ENCODE measurements at places on chromosomes 13 and 19. TPM values are rescaled to one million over a fixed set of nuclear protein-coding genes. Genes with fewer than 3 reads are reported as not detected.

- H3K36me3 ChIP-seq, result no peaks in the 10 kb centered on the region
- DNase-seq, result no peak
- H3K27me3 ChIP-seq, result no peaks in the 10 kb centered on the region
- no peaks in the 10 kb centered on the region for H3K4me1 ChIP-seq
- no peak overlapping the region for H3K27ac ChIP-seq
These were observed 209.0 kb downstream of the VWA8 start for GRCh38 chr13:41751734-41752445.

GRCh38 chr13:42891591-42891990 is 100.5 kb downstream of the EPSTI1 start:
- no peaks in the 10 kb centered on the region for H3K4me1 ChIP-seq
- H3K4me3 ChIP-seq, result no peak overlapping the region
- H3K27ac ChIP-seq, result no peak overlapping the region
- H3K36me3 ChIP-seq, result no peaks in the 10 kb centered on the region
- no peaks in the 10 kb centered on the region for H3K27me3 ChIP-seq
- DNase-seq, result no peak

DNA sequence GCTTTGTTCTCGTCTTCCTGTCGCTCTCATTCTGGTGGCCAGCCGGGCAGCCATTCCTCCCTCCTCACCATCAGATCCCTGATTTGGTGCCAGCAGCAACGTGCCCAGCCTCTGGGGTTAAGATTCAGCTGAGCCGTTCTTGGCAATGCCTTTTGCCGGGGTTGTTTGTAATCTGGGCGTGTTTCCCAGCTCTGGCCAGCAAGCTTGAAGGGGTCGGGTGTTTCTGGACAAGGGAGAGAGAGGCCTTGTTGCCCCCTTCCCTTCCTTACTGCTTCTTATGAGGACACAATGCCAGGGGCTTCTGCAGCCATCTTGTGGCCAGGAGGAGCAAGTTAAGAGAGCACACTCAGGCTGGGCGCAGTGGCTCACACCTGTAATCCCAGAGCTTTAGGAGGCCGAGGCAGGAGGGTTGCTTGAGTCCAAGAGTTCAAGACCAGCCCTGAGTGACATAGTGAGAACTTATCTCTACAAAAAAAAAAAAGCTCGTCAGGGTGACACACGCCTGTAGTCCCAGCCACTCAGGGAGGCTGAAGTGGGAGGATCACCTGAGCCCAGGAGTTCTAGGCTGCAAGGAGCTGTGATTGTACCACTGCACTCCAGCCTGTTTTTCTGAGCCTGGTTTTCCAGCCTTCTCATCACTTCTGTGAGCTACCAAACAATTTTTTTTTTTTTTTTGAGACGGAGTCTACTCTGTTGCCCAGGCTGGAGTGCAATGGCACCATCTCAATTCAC is 10.7 kb upstream of the CRTC1 start:
- DNase-seq, result no peak
- peaks cover 32% of the 10 kb centered on the region for H3K36me3 ChIP-seq
- H3K27ac ChIP-seq, result no peak overlapping the region
- H3K4me1 ChIP-seq, result peaks cover 6% of the 10 kb centered on the region
- H3K4me3 ChIP-seq, result no peak overlapping the region

- H3K27me3 ChIP-seq, result no peaks in the 10 kb centered on the region
- H3K27ac ChIP-seq, result no peak overlapping the region
- peaks cover 11% of the 10 kb centered on the region for H3K36me3 ChIP-seq
- H3K4me1 ChIP-seq, result no peaks in the 10 kb centered on the region
- no peak for DNase-seq
These were observed 214.7 kb downstream of the VWA8 start for GRCh38 chr13:41746259-41746658.

DNA sequence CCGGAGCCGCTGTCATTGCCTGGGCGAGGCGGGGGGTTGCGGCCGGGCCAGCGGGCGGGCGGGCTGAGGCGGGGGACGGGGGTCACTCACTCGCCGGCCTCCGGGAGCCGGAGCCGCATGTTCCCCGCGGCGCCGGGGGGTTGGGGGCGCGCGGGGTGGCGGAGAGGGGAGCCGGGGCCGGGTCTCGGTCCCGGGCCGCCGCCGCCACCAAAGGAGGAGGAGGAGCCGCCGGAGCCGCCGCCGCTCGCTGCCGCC is 149 bp downstream of the MED26 start:
- H3K4me1 ChIP-seq, result peaks cover 14% of the 10 kb centered on the region
- no peaks in the 10 kb centered on the region for H3K36me3 ChIP-seq
- DNase-seq, result no peak
- peak overlapping the region; percentile 90 for H3K27ac ChIP-seq
- H3K27me3 ChIP-seq, result no peaks in the 10 kb centered on the region

DNA sequence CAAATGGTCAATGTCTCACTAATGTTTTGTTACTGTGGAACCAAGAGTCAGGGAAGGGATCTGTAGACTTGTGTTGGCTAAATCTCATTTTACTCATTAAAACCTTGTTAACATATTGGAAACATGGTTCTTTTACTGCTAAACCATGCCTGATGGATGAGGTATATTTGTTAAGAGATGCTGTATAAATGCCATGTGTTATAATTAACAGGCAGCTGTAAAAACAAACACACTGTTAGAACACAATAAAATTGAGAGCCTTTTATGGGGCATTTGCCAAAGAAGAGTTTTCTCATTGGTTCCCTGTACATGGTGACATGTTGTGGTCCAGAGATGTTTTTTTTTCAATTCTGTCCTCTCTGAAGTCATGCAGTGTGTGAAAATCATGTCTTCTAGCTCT is 121.9 kb downstream of the ESD start:
- H3K27ac ChIP-seq, result no peak overlapping the region
- DNase-seq, result no peak
- H3K27me3 ChIP-seq, result no peaks in the 10 kb centered on the region
- no peak overlapping the region for H3K4me3 ChIP-seq
- peaks cover 3% of the 10 kb centered on the region for H3K36me3 ChIP-seq

GRCh38 chr13:109105899-109106298 is 476.5 kb downstream of the MYO16 start:
- H3K4me3 ChIP-seq, result no peak overlapping the region
- no peak for DNase-seq
- H3K27me3 ChIP-seq, result no peaks in the 10 kb centered on the region
- H3K4me1 ChIP-seq, result no peaks in the 10 kb centered on the region
- no peaks in the 10 kb centered on the region for H3K36me3 ChIP-seq
- H3K27ac ChIP-seq, result no peak overlapping the region

NLRP11 gene
- not detected for total RNA-seq

GRCh38 chr19:22263121-22263520 is 23.1 kb upstream of the ZNF729 start:
- peaks cover 7% of the 10 kb centered on the region for H3K27me3 ChIP-seq
- H3K4me3 ChIP-seq, result no peak overlapping the region
- H3K4me1 ChIP-seq, result no peaks in the 10 kb centered on the region
- no peaks in the 10 kb centered on the region for H3K36me3 ChIP-seq

GRCh38 chr19:19403373-19403901 is 2.0 kb upstream of the GATAD2A start:
- H3K4me1 ChIP-seq, result peaks cover 64% of the 10 kb centered on the region
- no peaks in the 10 kb centered on the region for H3K27me3 ChIP-seq
- no peak for DNase-seq
- no peak overlapping the region for H3K4me3 ChIP-seq

SIAH3 gene
- not detected for total RNA-seq

DNA sequence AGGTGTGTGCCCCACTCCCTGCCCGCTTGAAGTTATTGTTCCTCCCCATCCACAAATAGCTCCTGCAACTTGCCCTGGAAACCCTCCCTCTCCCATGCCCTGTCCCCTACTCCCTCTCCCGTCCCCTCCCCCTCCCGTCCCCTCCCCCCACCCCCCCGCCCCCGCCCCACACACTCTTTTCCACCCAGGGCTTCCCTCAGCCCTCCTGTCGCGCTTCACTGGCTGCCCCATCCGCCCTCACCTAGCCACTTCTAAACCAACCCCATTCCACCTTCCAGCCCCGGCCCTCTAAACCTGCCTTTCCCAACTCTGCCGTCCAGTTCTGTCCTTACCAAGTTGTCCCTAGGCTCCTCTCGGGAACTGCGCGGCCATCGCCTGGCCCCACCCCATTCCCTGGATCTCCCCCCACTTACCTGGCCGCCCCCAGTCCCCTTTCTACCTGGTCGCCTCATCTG is 993 bp downstream of the RGL3 start:
- no peaks in the 10 kb centered on the region for H3K36me3 ChIP-seq
- H3K4me3 ChIP-seq, result peak overlapping the region; percentile 58
- H3K4me1 ChIP-seq, result peaks cover 17% of the 10 kb centered on the region
- H3K27ac ChIP-seq, result no peak overlapping the region
- peaks cover 4% of the 10 kb centered on the region for H3K27me3 ChIP-seq
- no peak for DNase-seq

DNA sequence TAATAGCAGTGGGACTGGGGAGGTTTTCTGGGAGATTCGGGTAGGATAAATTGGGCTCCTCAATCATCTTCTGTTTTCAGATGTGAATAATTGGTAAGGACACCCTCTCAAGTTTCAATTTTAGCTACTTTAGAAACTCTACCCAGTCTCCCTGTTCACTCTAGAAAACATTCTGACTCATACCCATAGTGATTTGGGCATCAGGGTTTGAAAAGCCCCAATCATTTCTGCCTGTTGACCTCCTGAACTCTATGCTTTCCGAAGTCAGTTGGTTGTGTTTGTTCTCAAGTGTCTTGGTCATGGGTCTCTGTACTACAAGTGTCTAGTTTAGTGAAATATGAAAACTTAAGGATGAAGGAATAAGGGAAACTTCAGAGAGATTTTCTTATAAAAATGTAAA is 911.3 kb upstream of the GPC6 start:
- no peak overlapping the region for H3K4me3 ChIP-seq
- no peak overlapping the region for H3K27ac ChIP-seq
- H3K4me1 ChIP-seq, result no peaks in the 10 kb centered on the region
- no peak for DNase-seq
- H3K36me3 ChIP-seq, result no peaks in the 10 kb centered on the region

MCEMP1 gene
- 26.4 TPM for total RNA-seq

NALCN gene
- total RNA-seq, result 0.81 TPM

RNF17 gene
- not detected for total RNA-seq

NLRP5 gene
- not detected for total RNA-seq

DNA sequence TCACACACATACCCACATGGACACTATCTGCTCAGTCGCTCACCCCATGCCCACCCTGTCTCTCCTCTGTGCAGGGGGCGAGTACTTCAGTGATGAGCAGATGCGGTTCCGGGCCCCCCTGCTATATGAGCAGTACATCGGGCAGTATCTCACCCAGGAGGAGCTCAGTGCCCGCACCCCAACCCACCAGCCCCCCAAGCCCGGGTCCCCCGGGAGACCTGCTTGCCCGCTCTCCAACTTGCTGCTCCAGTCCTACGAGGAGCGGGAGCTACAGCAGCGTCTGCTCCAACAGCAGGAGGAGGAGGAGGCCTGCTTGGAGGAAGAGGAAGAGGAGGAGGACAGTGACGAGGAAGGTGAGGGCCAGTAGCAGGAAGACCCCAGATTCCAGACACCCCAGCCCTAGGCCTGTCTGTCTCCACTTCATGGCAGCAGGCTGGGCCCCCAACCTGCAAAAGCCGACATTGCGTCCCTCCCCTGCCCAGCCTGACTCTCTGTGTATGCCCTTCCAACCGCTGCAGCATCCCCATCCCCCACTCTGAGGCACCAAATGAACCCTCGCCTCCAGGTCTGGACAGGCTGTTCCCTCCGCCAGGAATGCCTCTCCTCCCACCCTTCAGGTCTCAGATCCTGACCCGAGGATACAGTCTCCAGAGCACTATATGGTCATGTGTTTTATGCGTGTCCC is 9.7 kb downstream of the CCDC97 start:
- H3K36me3 ChIP-seq, result no peaks in the 10 kb centered on the region
- H3K4me3 ChIP-seq, result no peak overlapping the region
- no peaks in the 10 kb centered on the region for H3K27me3 ChIP-seq
- H3K27ac ChIP-seq, result no peak overlapping the region
- H3K4me1 ChIP-seq, result peaks cover 22% of the 10 kb centered on the region
